ENCODE measurements at places on chromosomes 3 and 15.
A peak's percentile ranks its signal among the peaks of the same experiment; 100 is the strongest.

- peak; percentile 88 for DNase-seq
Measured at GRCh38 chr3:2851835-2852234, 258.3 kb downstream of the IL5RA start.

DNA sequence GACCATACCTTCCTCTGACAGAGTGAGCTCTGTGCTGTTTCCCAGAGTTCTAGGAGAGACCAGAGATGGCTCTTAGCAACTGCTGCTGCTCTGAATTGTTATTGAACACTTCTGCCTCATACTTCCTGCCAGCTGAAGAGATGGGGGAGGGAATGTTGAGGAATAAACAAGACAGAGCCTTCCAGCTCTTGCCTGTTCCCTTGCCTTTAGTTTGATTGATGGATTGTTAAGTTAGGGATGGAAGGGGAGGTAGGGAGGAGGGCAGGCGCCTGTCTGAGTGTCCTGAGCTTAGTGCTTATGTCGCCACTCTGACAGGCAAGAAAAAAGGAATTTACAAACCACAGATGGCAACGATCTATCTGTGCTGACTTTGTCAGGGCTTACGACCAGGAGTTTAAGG lies 42.8 kb downstream of the ZNF609 start:
- DNase-seq, result peak; percentile 54

DNA sequence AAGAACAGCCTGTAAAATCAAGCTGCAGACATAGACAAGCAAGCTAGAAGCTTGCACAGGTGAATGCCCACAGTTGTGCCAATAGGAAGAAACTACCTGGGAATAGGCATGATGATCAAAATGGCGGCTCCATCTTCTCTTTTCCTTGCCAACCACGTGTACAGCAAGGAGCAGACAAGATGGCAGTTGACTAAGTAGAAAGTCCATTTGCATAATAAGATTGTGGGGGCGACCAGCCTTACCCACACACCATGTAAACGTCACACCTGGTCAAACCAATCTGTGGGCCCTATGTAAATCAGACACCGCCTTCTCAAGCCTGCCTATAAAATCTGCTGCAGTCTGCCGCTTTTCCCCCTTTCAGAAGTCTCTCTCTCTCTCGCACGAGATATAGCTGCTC lies 25.1 kb upstream of the ANKRD34C start:
- no peak for DNase-seq

- peak; percentile 85 for DNase-seq
Measured at GRCh38 chr15:85730001-85730820, 64.5 kb downstream of the KLHL25 start.

DNA sequence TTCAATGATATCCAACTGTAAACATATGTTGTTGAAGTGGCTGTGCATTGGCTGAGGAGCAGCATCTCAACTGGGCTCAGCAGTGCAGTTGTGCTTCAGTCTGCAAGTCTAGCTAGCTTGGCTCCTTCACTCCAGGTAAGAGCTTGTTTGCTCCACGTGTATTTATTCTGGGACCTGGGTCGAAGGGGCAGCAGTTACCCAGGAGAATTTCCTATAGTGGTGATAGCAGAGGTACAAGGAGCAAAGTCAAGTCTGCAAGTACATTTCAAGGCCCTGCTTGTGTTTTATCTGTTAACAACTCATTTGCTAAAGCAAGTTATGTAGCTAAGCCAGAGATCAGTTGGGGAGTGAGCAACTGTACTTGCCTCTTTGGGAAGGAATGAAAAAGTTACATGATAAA lies 286.2 kb upstream of the UMPS start:
- DNase-seq, result no peak

- no peak for DNase-seq
Measured at GRCh38 chr3:114221165-114221880, 16.1 kb downstream of the ZNF80 start.

- DNase-seq, result no peak
Measured at GRCh38 chr15:29819979-29820378, 2.3 kb downstream of the TJP1 start.

DNA sequence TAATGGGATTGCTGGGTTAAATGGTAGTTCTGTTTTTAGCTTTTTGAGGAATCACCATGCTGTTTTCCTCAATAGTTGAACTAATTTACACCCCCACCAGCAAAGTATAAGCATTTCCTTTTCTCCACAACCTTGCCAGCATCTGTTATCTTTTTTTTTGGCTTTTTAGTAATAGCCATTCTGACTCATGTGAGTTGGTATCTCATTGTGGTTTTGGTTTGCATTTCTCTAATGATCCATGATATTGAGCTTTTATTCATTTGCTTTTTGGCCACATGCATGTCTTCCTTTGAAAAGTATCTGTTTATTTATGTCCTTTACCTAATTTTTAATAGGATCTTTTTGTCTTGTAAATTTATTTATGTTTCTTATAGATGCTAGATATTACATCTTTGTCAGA lies 288.2 kb downstream of the EPHA6 start:
- DNase-seq, result no peak

- DNase-seq, result no peak
Measured at GRCh38 chr3:115498898-115499297, 124.4 kb upstream of the GAP43 start.

- no peak for DNase-seq
Measured at GRCh38 chr3:139552632-139553365, 13.3 kb upstream of the RBP1 start.

GRCh38 chr15:31438601-31439265 lies 112.1 kb downstream of the KLF13 start:
- DNase-seq, result no peak

GRCh38 chr3:42143440-42143839 lies 52.3 kb downstream of the TRAK1 start:
- DNase-seq, result no peak

DNA sequence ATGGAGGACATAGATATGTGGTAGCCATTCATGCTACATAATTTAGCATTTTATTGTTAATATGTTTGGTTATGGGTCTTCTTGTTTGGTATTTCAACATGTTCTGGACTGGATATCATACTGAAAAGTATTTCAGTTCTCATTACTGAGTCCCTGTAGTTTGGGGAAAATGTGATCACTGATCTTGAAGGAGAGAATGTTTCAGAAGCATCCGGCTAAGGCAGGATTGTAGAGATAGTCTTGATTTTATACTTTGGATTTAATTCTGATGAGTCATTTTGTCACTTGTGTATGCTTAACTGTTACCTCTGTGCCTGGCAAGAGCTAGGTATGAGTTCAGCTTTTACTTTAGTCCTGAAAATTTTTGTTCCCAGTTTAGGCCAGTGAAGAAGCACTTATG lies 7.1 kb downstream of the CHD2 start:
- no peak for DNase-seq

DNA sequence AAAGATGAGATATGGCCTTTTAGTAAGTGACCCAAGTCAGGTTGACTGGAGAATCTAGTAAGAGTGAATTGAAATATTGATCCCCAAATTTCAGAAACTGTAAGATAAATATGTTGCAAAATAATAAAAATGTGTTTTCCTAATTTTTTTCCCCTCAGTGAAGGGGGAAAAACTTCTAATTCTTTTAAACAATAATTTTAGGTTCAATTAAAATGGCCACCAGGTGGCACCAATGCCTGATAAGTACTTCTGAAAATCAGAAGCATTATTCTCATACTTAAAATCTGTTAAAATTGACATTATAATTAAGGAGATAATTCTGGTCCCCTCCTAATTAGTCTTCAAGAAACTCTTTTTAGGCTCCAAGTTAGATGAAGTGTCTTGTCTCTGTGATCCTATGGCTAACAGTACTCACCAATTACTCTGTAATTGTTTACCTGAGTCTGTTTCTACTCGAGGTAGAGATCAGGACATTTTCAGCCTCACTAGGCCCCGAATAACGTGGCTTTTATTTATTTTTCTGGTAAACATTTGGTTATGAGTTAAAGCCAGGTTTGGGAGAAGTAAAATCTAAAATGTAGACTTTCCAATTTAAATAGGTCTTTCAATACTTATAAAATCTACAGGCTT lies 52.6 kb downstream of the NMD3 start:
- DNase-seq, result peak; percentile 37

- DNase-seq, result no peak
Measured at GRCh38 chr15:94677202-94677790, 445.9 kb downstream of the MCTP2 start.

GRCh38 chr15:41838400-41838897 lies at the start of gene PLA2G4B:
TSS of gene PLA2G4B (plus strand) at chr15:41838847. CDS start at chr15:41838914, 67 bp downstream.
- peak; percentile 74 for DNase-seq

- DNase-seq, result no peak
Measured at GRCh38 chr3:61378311-61378710, 127.1 kb upstream of the FHIT start.

- DNase-seq, result no peak
Measured at GRCh38 chr3:166169681-166170080, 332.5 kb upstream of the BCHE start.

GRCh38 chr3:66396161-66396760 lies 104.6 kb downstream of the LRIG1 start:
- DNase-seq, result no peak

DNA sequence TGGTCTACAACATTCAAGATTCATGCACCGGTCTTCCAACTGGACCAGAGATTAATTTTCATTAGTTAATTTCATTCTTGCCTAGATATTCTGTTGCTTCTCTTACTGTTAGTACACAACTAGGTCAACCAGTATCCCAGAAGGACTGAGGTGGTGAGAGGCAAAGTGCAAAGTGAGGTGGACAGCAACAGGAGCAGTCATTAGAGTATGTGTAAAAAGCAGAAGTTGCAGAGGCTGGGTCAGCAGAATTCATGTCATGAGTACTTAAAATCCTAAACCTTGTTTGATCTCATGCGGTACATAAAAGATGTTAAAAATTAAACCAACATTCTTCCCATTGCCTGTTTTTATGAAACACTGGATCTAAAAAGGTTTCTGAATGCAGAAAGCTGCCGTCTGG lies 46.7 kb downstream of the PARP14 start:
- DNase-seq, result peak; percentile 17

DNA sequence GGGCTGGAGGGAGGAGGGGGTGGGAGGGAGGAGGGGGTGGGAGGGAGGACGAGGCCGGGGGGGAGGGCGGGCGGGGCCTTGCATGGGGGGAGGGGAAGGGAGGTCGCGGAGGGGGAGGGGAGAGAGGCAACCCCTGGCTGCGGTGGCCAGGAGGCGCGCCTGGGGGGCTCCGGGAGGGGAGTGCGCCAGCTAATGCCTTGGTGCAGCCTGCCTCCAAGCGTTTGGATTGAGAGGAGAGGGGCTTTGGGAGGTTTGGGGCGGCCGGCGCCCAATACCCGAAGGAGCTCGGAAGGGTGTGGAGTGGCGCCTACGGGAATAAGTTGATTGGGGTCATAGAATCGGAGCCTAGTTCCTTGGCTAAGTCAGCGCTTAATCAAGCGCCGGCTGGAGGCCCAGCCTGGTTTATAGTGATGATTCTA lies 557 bp downstream of the TFG start:
- DNase-seq, result peak; percentile 67

GRCh38 chr3:177495566-177495965 lies 298.3 kb upstream of the TBL1XR1 start:
- DNase-seq, result no peak

DNA sequence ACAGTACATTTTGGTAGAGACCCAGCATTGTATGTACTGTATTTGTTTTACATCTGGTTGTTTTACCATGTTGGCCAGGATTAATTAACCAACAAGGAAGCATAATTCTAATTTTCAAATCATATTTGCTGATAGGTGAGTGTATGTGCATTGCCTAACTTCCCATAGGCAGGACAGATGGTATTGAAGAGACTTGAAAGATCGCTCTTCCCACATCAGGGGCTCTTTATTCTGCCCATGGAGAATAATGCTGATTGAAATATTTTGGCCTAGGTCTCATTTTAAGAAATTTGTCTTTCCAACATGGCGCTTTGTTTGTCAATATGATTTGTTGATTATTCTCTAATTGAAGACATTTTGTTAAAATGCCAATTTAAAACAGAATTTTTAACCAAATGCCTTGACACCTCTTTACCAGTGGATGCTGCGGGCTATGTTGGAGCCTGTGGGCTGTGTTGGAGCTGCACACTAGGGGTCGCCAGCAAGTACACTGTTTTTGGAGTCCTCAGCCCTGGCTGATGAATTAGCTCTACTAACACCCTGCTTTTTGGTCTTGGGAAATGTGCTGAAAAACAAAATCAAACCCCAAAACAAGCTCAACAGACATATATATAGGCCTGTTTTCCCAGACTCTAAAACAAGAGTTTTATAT lies 5.3 kb downstream of the P2RY12 start:
- DNase-seq, result no peak

DNA sequence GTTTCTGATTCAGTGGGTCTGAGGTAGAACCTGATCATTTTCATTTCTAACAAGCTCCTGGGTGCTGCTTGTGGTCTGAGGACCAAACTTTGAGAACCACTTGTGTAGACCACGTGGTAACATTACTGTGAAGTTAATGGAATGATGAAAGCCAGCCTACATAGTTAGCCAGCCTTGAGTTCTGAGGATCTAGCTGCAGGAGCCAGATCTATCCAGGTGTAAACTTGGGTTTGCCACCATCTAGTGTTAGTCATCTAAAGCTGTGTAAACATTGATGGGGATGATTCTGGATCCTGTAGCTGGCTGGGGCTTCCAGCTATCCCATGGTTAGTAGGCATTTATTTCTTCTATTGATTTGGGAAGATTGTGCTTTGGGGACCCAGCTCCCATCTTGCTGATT lies 170.0 kb downstream of the TMEM108 start:
- no peak for DNase-seq

- DNase-seq, result no peak
Measured at GRCh38 chr15:82858932-82859331, 49.5 kb downstream of the WHAMM start.

- peak; percentile 23 for DNase-seq
Measured at GRCh38 chr3:190384309-190384756, 3.6 kb upstream of the CLDN16 start.

DNA sequence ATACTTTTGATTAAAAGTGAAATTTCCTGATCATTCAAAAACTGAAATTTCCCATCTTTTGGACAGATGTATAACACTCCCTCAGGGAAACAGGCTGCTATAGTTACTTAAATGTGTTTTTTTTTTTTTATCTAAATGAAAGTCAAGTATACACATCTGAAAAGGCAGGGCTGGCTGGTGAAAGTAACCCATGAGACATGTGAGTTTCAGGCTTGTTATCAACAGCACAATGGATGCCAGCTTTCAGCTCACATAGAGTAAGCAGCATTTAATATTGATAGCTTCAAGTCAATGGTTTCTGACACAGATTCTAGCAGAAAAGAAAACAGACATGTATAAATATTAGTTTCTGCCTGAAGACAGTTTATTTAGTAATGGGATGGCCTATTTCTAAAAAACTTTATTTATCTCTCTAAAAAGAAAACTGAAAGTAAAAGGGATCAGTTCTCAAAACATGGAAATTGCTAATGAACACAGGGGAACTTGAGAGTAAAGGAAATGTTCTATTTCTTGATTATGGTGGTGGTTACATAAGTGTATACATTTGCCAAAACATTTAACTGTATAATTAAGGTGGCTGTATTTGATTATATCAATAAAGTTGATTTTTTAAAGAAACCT lies 89.7 kb upstream of the CMC1 start:
- DNase-seq, result peak; percentile 72

DNA sequence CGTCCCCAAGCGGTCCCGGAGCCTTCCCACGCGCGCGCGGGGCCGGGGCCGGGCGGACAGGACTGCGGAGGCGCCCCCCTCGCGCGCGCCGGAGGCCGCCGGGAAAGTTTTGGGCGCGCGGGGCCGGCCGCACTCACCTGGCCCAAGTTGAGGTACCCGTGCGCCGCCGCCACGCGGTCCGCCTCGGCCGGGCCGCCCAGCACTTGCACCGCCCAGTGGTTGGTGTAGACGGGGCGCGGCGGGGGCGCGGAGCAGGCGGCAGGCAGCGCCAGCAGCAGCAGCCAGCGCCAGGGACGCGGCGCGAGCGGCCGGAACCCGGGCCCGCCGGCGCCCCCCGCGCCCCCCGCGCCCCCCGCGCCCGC lies 289 bp downstream of the PCSK6 start:
- peak; percentile 62 for DNase-seq
